ENCODE measurements at places on chromosomes 12 and 14.

GRCh38 chr12:90460681-90461080, 494.3 kb downstream of the CCER1 start:
- DNase-seq, result no peak

GRCh38 chr12:29238822-29239291, 89.8 kb downstream of the FAR2 start:
- no peak for DNase-seq

DNA sequence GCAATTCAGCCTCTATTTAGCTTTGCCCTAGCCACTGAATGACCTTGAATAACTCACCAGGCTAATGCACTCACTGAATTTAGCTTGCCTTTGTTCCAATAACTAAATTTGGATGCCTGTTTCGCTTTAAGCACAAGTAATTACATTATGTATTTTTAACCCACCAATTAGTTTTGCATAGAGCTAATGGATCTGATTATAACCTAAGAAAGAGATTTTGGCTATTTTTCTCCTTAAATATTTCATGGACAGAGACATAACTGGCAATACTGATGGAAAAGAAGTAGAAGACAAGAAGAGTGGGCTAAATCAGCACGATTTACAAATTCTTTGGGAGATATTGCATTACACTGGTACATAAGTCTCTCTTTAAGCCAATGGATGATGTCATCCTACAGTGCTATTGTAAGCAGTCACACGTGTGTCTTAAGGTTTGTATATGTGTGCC, 85.7 kb downstream of the AKAP6 start:
- no peak for DNase-seq

GRCh38 chr12:32819424-32819823, 63.7 kb upstream of the YARS2 start:
- DNase-seq, result no peak

DNA sequence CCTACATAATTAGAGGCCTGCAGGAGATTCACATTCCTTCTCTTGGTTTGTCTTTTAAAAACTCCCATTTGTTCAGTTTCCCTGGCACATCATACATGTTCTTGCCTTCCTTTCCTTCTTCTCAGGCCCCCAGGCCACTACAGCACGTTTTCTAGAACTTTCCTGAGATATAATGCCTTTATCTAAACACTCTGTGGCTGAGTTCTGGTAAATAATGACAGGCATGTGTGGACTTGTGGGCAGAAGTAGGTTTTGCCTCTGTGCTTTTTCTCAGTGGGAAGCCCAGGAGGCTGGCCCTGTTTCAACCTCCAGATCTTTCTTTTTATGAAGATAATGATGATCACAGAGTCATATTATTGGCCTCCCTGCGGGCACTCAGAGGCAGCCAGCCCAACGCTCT, 117.2 kb downstream of the TMX1 start:
- no peak for DNase-seq

DNA sequence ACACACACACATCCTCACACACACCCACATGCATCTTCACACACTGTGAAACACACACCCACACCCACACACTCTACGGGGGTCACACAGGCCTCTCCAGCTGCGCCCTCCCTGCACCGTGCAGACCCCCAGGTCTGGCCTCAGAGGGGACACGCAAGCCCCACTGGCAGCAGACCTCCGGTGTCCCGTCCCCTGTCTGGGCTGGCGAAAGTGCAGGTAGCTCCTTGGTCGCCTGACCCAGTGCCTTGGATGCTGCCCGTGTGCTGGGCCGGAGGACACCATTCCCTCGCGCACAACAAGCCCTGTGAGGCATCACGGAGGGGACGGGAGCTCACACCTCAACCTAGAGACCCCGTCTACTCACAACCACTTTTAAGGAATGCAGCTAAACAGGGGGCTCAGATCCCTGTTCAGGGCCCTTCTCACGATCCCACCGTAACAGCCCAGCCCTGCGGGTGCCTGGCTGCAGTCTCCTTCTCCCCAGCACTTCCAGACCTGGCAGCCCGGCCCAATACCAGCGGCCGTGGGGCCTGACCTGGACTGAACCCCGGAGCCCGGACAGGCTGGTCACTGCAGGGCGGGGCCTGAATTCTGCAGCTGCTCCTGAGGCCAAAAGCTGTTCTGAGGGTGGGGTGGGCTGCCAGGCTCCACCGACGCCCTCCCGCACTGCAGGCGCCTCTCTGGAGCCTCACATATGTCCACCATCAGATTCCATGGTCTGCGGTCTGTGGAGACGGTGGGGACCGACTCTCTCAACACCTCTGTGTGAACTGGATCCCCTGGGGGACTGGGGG, 42.1 kb upstream of the FZD10 start:
- no peak for DNase-seq

DNA sequence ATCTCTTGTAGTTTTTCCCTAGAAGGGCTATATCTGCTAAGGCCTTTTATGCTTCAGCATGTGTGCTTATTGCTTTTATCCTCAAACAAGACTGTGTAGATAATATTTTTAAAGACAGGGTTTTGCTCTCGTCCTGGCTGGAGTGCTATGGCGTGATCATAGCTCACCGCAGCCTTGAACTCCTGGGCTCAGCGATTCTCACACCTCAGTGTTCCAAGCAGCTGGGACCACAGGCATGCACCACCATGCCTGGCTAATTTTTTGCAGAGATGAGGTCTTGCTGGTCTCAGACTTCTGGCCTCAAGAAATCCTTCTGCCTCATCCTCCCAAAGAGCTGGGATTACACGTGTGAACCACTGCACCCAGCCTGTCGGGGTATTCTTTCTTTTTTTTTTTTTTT, 137.3 kb upstream of the SCAF11 start:
- DNase-seq, result no peak

DNA sequence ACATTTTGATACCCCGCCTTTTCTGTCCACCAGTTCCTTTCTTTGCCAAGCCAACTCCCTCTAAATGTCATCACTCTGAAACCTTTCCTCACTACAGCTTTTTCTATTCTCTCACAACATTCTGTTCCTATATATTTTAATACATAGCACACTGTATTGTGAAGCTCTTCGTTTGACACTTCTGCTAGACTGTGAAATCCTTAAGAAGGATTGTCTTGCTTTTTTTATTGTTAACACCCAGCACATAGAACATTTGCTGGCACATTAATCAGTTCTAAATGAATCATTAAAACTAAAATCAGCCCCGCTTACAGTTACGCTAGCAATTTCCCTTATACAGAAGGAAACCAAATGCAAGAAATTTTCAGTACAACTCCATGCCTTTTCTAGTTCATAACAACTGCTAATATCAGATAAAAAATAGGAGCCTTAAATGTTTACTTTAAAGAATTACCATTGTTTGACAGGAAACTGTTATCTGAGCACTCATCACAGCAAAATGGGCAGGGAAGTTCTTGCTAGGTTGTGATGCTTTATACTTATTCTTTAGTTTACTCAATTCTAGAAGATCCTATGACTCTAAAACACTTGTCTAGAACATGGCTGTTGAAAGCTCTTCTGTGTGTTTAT, 93.5 kb downstream of the PPP1R12A start:
- no peak for DNase-seq

- peak; percentile 25 for DNase-seq
Measured at GRCh38 chr12:128388461-128389000, 121.6 kb downstream of the TMEM132C start.

DNA sequence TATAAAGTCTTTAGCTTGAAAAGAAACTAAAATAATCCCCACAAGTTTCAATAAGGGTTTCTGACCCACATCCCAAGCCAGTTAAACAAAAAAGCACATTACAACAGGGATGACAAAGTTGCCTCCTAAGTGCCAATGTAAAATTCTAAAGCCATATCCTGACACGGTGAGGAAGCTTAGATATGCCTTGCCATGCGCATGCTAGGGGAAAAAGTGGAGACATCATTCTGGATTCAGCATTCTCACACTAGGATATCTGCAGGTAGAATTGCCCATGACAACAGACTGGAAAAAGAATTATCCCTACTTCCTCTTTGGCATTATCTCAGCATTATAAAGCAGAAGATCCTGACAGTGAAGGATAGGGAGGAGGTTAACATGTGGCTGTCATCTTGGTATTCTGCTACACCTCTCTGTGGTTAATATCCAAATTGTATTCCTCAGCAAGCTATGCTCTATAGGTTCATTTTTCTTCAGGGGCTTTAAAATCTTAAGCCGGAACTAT, 4.9 kb downstream of the DUSP6 start:
- DNase-seq, result no peak

GRCh38 chr14:51825926-51826325, 34.5 kb upstream of the GNG2 start:
- DNase-seq, result no peak

DNA sequence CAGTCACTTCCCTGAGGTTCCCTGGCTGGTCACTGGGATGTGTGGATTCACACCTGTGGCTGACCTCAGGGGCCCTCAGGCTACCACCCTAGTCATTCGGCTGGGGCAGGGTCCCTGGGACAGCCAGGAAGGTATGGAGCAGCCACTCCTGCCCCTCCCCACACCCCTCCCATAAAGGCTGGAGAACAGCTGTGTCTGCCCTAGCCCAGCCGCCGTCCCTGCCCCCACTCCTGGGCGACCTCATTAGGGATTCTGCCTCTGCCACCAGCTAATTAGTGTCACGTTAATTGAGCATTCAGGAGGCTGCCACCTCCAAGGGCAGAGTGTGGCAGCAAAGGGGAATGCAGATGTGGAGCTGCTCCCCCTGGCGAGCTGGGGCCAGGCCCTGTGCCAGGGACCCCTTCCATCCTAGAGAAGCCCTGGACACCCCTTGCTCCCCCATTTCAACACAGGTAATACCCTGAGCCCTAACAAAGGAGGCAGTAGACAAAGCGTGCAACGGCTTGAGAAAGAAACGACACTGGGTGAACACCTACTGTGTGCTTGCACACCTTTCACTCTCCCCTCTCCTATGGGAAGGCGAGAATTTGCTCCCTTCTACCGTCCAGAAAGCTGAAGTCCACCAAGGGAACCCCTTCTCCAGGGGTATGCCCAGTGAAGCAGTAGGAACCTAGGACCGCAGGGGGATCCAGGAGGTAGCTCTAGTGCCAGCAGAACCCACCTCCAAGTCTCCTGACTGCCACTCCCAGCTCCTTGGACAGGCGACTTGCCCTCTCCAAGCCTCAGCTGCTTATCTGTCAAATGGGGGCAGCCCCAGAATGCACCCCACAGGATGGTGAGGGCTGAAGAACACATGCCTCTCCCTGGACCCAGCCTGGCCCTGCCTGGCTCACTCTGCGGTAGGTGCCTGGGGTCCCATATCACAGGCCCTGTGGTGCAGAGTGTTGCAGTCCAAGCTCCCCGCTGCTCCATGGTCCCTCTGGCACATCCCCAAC, 45.1 kb downstream of the FAM222A start:
- no peak for DNase-seq

DNA sequence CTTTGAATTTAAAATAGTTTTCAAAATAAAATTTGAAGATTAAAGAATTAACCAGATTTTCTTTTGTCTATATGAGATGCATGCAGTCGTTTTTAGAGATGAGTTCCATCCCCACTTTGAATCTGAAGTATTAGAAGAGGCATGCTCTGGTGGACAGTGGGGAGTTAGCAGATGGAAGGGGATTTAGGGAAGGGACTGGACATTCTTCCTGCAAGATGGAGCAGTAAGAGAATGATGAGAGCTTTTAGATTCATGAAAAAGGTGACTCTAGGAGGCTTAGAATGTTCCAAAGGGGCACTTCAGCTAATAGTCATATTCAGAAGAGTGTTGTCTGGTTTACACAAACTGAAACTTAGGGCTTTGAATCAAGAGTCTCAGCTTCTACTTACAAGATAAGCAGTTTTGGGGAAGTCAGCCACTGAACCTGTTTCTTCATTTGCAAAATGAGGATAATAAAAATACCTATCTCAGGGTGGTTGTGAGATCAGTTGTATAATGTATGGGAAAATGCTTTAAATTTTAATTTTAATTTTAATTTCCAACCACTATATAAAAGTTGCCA, 3.7 kb downstream of the ZBTB1 start:
- no peak for DNase-seq

DNA sequence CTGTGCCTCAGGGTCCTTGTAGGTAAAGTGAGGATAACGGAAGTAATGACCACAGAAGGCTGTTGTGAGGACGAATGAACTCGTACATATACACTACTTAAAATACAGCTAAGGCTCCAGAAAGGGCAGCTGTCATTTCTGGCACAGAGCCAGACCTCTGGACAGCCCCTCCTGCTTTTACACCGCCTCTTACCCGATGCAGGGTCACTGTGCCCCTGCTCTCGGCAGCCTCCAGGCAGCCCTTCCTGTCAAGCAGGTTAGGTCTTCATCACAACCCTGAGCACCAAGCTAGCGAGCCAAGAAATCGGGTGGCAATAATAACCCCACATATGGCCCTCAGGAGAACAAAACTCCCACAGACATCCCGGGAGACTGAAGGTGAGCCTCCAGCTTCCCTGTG, 8.5 kb downstream of the TMEM229B start:
- no peak for DNase-seq

DNA sequence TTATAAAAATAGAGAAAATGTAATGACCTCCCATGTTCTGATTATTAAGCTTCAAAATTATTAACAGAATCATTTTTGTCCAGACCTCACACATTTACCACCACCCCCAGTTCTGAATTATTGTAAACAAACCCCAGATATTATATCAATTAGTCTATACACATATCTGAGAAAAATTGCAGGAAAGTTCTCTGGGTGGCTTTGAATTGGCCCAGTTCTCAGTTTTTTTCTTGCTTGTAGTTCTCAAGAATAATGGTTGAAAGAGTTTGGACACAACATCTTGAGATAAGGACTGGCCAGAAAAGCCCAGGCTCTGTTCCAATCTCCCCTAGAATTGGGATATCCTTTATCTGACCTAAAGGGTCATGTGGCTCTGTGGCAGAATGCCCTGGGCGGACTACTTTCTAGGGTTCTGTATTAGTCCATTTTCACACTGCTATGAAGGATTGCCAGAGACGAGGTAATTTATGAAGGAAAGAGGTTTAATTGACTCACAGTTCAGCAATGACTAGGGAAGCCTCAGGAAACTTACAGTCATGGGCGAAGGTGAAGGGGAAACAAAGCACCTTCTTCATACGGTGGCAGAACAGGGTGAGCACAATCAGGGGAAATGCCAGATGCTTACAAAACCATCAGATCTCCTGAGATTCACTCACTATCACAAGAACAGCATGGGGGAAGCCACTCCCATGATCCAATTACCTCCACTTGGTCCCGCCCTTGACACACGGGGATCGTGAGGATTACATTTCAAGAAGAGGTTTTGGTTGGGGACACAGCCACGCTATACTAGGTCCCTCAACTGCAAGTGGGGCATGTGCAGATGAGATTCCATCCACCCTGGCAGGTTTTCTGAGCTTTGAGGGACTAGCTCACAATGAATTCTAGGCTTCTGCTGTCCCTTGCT, 1504.6 kb upstream of the FLRT2 start:
- DNase-seq, result no peak

GRCh38 chr12:90627180-90627896, 327.6 kb downstream of the CCER1 start:
- DNase-seq, result no peak

GRCh38 chr14:100566586-100566985, 20.6 kb downstream of the BEGAIN start:
- DNase-seq, result no peak

- no peak for DNase-seq
Measured at GRCh38 chr14:73666583-73666982, 21.8 kb downstream of the DNAL1 start.

All from gastrocnemius medialis (tissue), 4 donors.